NCI-H1105 (cell line): ENCODE measurements at places on chromosomes 1 and 21.
A peak's percentile ranks its signal among the peaks of the same experiment; 100 is the strongest.

DNA sequence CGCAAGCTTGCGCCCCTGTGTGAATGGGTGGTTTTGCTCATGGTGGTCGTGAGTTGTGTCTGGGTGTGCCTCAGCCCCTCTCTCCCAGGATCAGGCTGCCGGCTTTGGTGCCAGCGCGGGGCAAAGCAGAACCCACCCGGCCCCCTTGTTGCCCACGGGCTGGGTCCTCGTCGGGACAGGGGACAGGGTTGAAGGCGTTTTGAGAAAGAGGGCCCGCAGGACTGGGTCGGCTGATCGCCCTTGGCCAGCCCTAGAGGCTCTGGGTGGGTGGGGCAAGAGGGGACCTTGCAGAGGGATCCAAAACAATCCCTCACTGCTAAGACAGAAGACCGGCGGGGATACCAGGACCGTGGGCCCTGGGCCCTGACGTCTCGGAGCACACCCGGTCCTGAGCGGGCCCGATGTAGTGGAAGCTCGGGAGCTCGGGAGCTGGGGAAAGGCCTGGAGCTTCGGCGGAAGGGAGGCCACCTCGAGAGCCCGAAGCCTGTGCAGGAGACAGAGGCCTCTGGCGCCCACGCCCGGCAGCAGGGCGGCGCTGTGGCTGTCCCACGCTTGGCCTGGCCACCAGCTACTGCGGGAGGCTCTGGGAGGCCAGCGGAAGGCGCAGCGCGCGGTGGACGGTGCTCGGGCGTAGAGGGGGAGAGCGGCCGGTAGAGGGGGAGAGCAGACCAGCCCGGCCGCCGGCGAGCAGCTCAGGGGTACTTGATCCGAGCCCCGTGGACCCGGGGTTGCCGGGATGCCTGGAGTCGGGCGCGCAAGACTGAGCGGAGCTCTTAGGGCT, 2.8 kb upstream of the ZNF678 start:
- no peak for DNase-seq

DNA sequence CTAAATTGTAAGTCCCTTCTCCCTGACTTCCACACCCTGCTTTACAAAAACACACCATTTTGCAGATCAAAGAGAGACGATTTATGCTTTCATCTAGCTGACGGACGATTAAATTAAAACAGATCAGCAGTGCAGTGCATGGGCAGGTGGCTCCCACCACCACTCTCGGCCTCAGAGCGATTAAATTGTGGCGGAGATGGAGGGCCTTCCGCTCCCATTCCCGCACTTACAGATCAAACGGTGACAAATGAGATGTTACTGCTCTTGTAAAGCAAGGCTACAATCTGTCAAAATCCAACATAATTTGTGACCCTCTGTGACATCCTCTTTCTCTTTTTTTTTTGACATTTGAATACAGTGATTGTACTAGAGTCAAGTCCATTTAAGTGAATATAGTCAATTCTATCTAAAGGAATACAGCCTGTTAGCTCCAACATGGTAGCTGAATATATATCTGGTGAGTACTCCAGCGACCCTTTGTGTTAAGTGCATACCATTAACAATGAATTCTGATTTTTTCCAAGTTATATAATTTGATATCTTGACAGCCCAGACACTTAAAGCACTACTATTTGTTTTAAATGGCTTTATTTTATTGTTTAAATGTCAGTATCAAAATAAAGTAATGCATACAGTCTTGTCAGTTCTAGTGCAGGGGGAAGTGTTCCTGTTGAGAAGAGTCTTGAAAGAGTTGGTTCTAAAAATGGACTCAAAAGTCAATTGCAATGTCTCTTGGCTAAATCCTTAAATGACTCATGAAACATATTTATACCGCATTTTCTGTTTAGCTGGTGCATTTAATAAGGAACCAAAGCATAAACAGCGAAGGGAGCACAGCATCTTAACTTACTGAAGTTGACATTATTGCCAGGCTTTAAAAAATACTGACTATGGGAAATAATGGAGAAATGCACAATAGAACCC, 109.0 kb downstream of the ESRRG start:
- DNase-seq, result no peak

- no peak for DNase-seq
Observed at GRCh38 chr1:205568469-205569361, 63.1 kb downstream of the ELK4 start.

- no peak for DNase-seq
Observed at GRCh38 chr1:185672719-185673360, 61.4 kb upstream of the HMCN1 start.

DNA sequence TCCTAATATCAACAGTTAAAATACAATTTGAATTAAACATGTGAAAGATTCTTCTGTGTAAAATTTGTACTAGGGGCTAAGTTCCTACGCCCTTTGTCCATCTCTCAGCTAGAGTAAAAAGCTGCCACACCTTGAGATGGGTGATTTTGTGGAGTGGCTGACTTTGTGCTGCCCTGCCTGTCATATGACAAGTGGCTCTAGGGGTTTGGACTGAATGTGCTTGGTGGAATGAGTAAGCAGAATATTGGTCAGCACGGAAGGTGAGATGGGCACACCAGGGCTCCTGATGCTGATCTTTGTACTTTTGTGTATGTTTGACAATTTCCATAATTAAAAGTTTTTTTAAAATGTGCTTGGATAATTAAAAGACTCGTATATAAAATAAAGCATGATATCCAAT, 133.6 kb upstream of the SLC45A1 start:
- no peak for DNase-seq

GRCh38 chr1:109817881-109818270, 54.2 kb upstream of the EPS8L3 start:
- DNase-seq, result no peak

GRCh38 chr1:236066828-236067386, 2.0 kb upstream of the NID1 start:
- no peak for DNase-seq

- peak; percentile 69 for DNase-seq
Observed at GRCh38 chr1:225462429-225462713, 34.5 kb upstream of the LBR start.

DNA sequence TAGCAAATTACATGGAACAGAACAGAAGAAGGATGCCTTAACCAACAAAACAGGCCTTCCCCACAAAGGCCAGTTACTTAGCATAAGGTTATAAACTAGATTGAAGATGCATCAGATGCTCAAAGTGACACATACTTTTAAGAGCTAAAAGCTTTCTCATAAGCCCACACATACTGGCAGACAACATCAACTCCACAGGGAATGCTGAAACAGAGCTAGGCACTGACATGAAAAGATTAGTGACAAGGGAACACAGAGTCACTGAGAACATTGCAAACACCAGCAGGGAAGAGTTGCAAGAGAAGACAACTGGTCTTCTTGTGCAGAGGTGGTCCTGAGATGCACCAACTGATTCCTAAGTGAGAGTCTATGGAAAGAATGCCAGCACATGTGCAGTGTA, 6.9 kb downstream of the TTC13 start:
- DNase-seq, result no peak

GRCh38 chr21:32316361-32317215, 17.9 kb downstream of the MRAP start:
- DNase-seq, result no peak

- DNase-seq, result no peak
Observed at GRCh38 chr1:175127565-175127964, 59.9 kb downstream of the TNN start.

- DNase-seq, result no peak
Observed at GRCh38 chr1:199553104-199553503, 474.4 kb upstream of the NR5A2 start.

DNA sequence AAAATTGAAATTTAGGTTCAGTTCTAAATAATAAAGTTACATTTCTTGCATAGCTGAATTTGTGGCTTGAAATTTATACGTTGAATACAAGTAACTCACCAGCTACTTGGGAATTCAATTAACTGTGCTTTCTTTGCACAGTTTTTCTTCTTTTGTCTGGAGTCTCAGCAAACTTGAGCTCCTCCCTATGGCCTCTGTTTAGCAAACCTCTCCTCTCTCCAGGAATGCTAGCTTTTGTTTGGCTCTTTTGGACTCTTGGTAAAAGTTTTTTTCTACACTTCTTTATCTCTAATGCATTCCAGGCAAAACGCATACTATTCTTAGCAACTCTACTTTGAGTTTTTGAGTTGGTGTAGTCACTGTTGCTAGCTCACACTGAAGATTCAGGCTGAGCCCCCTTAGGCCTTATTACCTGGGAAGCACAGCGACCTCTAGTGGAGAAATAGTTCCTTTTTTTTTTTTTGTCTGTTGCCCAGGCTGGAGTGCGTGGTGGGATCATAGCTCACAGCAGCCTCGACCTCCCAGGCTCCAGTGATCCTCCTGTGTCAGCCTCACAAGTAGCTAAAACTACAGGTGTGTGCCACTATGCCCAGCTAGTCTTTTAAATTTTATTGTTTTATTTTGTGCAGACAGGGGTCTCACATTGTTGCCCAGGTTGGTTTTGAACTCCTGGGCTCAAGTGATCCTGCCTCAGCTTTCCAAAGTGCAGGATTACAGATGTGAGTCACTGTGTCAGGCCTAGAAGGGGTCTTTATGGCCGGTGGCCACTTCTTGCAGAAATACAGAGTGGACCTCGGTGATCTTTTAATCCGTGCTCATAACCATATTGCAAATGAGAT, 61.7 kb downstream of the CASQ2 start:
- DNase-seq, result peak; percentile 30

DNA sequence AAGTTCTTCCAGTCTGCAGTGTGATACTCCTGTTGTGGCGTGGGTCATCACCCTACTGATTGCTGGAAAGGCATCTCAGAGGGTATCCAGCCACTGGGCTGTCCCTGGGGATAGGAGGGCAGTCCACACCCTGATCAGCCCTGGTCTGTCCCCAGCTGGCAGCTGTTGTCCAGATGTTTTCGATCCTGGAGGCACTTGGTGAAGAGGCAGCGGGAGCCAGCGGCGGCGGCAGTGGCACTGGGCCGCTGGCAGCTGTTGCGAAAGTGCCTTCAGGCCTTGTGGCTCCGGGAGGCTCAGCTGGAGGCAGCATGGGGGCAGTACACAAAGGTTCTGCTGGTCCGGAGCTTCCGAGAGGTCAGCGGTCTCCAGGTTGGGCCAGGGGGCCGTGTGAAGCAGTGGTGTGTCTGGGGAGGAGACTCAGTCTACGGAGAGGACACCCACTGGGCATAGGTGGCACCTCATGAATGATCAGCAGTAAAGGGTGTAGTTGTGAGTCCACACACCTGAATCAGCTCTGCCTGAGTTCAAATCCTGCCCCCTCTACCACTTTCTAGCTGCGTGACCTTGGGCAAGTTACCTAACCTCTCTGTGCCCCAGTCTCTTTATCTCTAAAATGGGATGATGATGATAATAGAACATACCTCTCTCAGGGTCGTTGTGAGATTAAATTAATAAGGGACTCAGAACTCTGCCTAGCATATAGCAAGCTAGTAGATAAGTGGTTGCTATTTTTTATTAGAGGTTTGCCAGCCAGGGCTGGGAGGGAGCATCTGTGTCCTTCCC, 6.1 kb downstream of the C1orf167 start:
- no peak for DNase-seq
